Activated naive CD4-positive, alpha-beta T cell treated with anti-CD3 and anti-CD28 coated beads, Interleukin-2, amount 50 U/mL, for 72 hours (primary cell): ENCODE measurements at places on chromosomes 6 and 20.

GRCh38 chr20:31569163-31570020 is 35.7 kb upstream of the ID1 start:
- DNase-seq: peak; percentile 72

- no peak for DNase-seq
Observed at GRCh38 chr6:1726341-1726768, 116.6 kb downstream of the FOXC1 start.

- DNase-seq: no peak
Observed at GRCh38 chr6:132063204-132063603, 112.0 kb upstream of the CCN2 start.

DNA sequence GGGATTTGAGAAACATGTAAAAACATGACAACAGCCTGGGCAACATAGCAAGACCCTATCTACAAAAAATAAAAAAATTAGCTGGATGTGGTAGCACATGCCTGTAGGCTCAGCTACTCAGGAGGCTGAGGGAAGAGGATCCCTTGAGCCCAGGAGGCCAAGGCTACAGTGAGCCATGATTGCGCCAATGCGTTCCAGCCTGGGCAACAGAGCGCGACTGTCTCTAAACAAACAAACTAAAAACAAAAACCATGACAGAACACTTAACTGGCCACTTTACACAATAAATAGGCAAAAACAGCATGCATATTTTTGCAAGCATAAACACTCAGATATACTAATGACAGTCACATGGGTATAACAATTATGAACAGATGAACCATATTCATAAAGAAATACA is 60.0 kb downstream of the SYTL3 start:
- DNase-seq: no peak

DNA sequence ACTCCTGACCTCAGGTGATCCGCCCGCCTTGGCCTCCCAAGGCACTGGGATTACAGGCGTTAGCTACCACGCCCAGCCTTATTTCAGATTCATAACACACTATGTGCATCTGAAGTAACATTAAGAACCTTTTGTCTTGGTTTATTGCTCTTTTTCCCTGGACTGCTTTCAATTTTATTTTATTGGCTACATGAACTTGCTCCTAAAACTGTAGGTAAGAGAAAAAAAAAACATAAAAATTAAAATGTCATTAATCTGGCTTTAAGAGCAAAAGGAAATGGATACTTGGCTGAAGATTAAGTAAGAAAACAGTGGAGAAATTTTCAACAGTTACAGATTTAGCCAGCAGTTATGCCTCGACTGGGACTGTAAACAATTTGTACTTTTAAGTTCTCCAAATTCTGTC is 62.5 kb downstream of the GJA1 start:
- DNase-seq: no peak
